Activated CD8-positive, alpha-beta memory T cell treated with anti-CD3 and anti-CD28 coated beads for 1 hour (primary cell): ENCODE measurements at places on chromosomes 6 and 20.

GRCh38 chr6:54718541-54719023, 128.0 kb upstream of the FAM83B start:
- no peak for DNase-seq

- DNase-seq: no peak
Observed at GRCh38 chr20:2217857-2218539, 77.8 kb upstream of the TGM3 start.

DNA sequence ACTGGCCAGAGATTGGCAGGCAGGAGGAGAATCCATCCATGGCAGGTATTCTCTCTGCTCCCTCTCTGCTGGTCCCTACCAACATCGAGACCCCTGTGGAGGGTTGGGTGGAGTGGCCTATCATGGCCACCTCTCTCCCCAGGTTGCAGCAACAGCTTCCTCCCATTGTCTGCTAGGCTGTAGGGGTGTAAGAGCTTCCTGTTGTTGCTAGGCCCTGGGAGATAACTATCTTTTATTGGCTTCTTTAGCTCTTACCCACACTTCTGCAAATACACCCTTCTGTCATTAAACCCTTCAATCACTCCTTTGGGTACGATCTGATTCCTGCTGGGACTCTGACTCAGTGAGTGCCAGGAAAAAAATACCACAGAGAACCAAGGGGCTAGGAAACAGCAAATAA, 66.6 kb upstream of the FAM184A start:
- DNase-seq: no peak

DNA sequence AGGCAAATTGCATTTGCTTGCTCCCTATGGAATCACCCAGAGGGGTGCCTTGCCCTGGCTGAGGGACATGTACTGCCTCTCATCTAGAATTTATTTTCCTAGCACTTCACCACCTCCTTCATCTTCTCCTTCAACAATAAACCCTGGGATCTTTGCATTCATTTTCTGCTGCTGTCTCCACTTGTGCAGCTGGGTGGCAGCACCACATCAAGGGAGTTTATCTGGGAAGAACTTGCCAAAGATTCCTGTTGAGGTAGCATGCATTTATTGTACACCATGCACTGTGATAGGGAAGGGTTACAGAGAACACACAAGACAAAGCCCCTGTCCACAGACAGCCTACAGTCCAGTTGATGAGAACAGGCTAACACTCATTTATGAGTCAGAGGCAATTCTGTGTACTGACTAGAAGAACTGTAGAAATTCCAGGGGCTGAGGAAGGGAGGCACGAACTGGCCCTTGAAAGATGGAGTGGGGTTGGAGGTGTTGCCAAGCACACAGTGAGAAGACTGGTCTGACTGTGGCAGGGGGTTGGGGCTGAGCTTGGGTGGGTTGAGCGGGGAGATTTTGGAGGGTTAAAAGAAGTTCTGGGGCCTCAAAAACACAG, 17.5 kb downstream of the C20orf173 start:
- DNase-seq: no peak

- DNase-seq: no peak
Observed at GRCh38 chr6:107411161-107411560, 48.2 kb downstream of the PDSS2 start.

DNA sequence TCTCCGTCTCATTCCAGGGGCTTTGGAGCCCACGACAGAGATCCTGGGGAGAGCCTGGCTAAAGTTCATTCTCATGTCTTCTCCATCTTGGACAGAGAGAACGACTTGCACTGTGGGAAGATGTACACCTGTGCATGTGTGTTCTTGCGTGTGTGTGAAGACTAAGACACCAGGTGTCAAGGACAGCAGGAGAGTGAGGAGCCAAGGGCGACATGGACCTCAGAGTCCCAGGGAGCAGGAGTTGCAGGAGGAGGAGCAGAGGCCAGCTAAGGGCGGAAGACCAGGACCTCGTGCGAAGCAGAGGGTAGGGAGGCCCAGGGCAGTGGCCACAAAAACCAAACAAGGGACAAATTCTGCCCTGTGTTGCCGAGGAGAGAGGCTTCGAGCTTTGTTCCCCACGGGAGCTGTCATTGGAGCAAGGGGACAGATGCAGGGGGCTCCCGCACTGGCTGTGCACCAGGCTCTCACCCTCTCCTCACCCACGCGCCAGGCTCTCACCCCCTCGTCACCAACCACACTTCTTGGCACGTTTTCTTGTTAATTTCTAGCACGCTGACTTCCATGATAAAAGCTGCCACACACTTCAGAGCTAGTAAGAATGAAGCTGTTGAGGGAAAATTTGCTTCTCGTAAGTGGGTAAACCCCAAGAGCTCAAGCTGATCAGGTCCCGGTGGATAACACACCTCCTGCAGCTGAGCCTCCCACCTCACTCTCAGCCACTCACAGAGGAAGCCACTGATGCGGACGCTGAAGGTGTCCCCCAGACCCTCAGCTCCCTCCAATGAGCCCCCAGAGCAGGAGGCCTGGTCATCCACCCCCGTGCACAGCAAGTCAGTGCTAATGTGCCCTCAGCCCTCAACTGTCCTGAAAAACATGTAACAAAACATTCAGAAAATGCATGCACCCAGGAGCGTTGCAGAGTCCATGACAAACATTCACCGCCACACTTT, 62.6 kb downstream of the DLL1 start:
- DNase-seq: no peak

GRCh38 chr6:130811932-130812331, 15.3 kb upstream of the SMLR1 start:
- no peak for DNase-seq

DNA sequence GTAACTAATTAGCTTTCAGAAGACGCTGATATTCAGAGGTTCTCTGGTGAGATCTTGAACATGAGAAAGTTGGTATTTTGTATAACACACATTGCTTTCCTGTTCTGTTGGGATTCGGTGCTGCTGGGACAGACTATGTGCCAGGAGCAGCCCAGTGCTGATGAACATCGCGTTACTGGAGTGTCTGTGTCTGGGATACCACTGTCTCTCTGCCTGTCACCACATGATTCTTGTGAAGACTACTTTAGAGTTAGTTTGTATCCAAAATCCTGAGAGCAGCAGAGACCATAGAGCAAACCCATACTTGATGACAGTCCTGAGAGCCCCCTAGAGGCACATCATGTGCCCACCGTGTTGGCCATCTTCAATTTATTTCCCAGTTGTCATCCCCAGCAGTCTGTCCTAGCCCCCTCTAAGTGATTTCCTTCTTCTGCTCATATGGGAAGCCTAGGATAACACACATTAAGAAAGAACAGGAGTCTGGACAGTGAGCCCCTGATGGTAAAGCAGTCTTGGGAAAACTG, 41.8 kb upstream of the TINAG start:
- no peak for DNase-seq

DNA sequence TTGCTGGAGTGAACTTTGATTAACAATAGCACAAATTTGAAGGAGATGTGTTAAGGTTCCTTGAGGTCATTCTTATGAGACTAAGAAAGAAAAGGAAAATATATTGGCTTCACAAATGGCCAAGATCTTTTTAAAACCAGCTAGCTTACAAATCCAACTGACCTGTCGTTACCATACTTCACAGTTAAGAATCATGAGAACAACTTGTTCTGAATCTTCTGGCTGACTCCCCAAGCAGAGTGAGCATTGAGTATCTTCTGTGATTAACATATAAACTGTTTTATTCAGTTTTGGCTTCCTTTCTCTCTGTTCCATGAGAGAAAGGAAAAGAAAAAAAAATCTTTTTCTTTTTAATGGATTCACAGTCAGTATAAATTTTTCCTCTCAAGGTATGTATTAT, 277.1 kb downstream of the KHDC1L start:
- no peak for DNase-seq

- no peak for DNase-seq
Observed at GRCh38 chr6:115817161-115817560, 243.5 kb downstream of the FRK start.

- no peak for DNase-seq
Observed at GRCh38 chr20:57425150-57426013, 34.2 kb downstream of the RBM38 start.

DNA sequence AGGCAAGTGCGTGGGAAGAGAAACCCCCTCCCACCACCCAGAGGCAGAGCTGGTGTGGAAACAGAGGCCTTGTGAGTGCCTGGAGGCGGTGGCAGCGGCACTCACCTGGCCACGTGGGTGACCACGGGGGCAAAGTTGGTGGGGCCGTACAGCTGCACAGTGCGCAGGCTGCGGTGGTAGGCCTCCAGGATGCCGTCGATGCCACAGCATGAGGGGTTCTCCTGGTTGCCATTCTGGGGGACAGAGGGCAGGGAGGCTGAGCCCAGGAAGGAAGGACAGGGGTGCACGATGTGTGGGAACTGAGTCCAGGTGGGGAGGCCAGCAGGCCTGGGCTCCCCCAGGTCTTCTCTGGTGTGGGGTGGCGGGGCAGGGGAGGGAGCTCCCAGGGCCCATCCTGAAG, 47.7 kb downstream of the RAB44 start:
- no peak for DNase-seq
